OCI-LY7 (cell line): ENCODE measurements at places on chromosomes 11 and 22.

DNA sequence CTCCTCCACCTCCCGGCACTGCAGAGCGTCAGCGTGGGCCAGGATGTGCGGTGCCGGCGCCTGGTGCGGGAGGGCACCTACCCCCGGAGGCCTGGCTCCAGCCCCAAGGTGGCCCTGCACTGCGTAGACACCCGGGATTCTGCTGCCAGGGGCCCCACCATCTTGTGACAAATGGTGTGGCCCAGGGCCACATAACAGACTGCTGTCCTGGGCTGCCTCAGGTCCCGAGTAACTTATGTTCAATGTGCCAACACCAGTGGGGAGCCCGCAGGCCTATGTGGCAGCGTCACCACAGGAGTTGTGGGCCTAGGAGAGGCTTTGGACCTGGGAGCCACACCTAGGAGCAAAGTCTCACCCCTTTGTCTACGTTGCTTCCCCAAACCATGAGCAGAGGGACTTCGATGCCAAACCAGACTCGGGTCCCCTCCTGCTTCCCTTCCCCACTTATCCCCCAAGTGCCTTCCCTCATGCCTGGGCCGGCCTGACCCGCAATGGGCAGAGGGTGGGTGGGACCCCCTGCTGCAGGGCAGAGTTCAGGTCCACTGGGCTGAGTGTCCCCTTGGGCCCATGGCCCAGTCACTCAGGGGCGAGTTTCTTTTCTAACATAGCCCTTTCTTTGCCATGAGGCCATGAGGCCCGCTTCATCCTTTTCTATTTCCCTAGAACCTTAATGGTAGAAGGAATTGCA lies 13.5 kb downstream of the TSKU start:
- DNase-seq = no peak

- DNase-seq = no peak
Observed at GRCh38 chr11:21185959-21186358, 516.6 kb downstream of the NELL1 start.

DNA sequence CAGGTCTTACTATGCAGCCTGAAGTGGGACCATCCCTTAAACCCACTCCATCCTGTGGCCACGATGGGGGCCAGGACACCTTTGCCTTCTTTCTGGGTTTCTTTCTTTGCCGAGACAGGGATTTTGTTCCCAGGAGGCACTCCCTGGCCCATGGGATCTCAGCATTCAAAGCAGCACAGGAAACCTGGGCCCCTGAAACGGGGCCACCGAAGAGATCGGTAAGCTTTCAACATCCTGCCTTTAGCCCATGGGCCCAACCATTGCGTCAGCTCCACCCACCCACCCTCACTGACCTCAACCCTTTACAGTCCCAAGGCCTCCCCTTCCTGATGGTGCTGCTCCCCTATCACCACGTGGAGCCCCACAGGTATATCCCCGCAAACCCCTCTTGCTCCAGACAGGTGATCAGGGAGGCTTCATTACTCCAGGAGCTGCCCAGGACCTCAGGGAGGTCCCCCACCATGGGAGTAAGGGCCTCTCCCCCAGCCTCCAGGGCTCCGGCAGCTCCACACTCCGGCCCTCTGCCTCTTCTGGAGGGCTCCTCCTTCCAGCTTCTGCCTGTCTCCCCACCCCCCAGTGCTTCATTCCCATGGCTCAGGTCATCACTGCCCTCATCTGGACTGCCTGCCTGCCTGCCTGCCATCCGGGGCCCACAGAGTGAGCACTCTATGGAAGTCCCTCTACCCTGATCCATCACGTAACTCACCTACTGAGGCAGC lies 42.0 kb upstream of the TUB start:
- DNase-seq = no peak

DNA sequence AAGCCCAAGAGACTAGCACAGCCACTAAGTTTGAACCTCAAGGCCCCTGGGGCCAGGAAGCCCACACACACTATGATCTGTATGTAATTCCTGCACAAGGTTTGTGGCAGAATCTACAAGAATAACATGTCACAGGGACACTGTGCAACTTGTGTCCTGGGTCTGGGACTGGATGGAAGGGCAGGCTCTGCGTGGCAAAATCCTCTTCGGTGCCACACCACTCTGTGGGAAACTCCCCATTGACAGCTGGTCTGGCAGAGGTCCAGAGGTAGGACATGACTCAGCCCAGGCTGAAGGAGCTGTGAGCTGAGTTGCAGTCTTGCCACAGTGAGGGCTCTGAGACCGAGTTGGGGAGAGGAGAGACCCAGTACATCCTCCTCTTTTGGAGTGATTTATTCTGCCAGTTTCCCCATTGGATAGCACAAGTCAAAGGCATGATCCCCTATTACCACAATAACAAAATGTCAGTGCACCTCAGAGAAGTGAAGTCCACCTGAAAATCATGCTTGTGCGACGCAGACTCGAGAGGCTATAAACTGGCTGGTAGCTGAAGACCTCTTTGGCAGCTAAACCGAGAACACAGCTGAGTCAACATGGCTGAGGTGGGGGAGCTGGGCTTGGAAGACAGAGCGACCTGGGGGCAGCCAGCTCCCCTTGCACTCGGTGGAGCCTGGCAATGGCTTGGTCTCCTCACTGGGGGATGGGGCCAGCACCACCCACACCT lies 23.3 kb upstream of the SERPIND1 start:
- no peak for DNase-seq

DNA sequence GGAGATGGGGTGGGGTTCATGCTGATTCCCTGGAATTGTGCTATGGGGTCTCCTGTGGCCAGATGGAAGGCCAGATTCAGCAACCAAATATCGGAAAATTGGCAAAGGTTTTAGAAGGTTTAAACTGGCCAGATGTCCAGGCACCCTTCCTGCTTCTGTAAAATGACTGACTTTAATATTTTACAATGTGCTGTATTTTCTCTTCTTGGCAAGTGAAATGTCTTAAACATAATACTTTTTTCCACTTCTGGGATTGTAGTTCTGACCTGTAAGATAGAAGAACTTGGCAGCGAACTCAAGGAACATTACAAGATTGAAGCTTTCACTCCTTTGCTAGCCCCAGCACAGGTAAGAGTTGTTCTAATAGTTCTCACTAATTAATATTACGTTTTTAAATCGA lies 17.5 kb downstream of the POLA2 start:
- no peak for DNase-seq

GRCh38 chr11:59992425-59992824 lies 24.6 kb upstream of the OOSP4B start:
- DNase-seq = no peak

DNA sequence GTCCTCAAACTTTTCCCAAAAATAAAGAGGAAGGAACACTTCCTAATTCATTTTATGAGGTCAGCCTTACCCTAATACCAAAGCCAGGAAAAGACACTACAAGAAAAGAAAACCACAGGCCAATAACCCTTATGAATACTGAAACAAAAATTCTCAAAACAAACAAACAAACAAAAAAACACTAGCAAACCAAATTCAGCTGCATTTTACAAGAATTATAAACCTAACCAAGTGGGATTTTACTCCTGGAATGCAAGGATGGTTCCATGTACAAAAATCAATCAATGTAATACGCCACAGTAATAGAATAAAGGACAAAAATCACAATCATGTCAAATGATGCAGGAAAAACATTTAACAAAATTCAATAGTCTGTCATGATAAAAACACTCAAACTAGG lies 13.3 kb downstream of the ARVCF start:
- DNase-seq = no peak

- peak; percentile 73 for DNase-seq
Observed at GRCh38 chr22:23054531-23055257, 15.6 kb upstream of the GNAZ start.

DNA sequence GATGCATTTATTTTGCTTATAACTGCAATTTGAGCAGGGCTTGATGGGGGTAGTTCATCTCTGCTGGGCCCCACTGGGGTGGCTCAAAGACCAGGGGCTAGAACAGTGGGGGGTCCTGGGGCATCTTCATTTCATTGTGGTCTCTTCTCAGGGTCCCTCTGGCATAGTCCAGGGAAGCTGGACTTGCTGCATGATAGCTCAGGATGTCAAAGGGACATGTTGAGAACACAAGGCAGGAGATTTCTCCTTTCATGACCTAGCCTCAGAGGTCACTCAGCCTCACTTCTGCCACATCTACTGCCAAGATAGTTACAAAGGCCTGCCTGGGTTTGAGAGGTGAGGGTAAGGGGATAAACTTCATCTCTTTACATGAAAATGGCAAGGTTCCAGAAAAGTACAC lies 89.5 kb downstream of the CWC15 start:
- no peak for DNase-seq

DNA sequence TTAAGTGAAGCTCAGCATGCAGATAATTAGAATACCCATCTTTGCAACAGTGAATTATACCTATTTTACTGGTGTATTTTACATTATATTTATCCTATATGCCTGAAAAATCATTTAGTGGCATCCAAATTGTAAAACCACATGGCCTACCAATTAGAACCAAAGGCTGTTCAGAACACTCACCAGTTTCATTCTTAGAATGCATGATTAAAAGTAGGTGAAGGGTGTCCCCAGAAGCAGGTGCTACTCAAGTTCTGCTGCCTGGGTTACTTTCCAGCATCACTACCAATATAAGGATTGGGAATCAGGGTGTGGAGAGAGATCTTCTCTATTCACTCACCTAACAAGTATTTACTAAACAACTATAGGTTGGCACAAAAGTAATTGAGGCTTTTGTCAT lies 103.3 kb downstream of the SGSM3 start:
- no peak for DNase-seq

DNA sequence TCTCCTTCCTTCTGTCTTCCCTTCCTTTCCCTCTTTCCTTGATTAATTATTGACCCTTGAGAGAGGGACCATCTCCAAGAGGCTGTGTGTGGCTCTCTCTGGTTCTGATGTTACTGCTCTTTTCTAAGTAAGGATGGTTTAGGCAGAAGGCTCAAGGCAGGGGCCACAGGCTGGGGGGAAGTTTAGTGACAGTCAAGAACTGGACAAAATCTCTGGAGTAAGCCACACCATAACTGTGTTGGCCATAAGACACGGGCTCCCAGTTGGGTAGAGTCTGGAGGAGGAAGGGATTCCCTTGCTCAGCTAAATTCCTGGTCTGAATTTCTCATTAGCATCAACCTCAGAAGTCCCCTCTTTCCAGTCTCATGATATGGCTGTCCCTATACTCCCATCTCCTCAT lies 74.7 kb downstream of the BUD13 start:
- DNase-seq = no peak

GRCh38 chr11:123164732-123165450 lies 30.2 kb downstream of the CLMP start:
- no peak for DNase-seq

DNA sequence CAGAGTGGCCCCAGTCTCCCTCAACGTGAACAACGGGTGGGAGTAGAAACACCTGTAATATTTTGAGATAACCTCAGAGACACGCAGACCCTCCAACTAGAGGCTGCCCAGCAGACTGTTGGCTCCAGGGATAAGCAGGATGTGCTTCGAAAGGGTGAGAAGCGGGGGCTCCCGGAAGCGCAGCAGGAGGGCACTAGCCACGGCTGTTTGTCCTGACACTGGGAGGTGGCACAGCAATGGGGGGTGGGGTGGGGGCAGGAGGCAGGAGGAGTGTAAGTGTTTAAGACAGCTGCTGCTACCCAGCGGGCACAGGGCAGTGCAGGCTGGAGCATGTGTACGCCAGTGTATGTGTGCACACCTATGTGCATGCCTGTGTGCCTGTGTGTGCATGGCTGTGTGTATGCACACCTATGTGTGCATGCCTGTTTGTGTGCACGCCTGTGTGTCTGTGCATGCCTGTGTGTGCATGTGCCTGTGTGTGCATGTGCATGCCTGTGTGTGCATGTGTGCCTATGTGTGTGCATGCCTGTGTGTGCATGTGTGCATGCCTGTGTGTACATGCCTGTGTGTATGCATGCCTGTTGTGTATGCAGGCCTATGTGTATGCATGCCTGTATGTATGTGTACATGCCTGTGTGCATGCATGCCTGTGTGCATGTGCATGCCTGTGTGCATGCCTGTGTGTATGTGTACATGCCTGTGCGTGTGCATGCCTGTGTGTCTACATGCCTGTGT lies 154.7 kb downstream of the SHANK2 start:
- no peak for DNase-seq

GRCh38 chr22:39567135-39567946 lies 3.2 kb upstream of the CACNA1I start:
- peak; percentile 77 for DNase-seq

DNA sequence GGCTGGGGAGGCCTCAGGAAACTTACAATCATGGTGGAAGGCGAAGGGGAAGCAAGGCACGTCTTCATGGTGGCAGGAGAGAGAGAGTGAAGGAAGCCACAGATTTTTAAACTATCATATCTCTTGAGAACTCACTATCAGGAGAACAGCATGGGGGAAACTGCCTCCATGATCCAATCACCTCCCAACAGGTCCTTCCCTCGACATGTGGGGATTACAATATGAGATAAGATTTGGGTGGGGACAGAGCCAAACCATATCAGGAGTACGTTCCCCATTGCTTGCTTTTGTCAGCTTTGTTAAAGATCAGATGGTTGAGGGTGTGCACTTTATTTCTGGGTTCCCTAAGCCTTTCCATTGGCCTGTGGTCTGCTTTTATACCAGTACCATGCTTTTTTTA lies 53.7 kb upstream of the E2F8 start:
- no peak for DNase-seq

GRCh38 chr11:65095974-65096806 lies at the start of gene VPS51:
Gene VPS51 (plus strand): TSS chr11:65096214. CDS start chr11:65096251, 37 bp downstream.
- peak; percentile 94 for DNase-seq

GRCh38 chr11:75174781-75175370 lies 24.0 kb downstream of the SLCO2B1 start:
- DNase-seq = peak; percentile 56

- DNase-seq = no peak
Observed at GRCh38 chr11:92843455-92843854, 126.0 kb upstream of the MTNR1B start.

GRCh38 chr11:63660972-63661371 lies 10.2 kb downstream of the ATL3 start:
- no peak for DNase-seq

GRCh38 chr11:123426789-123427188 lies 3.3 kb upstream of the GRAMD1B start:
- DNase-seq = no peak

GRCh38 chr22:50319503-50319951 lies 7.3 kb downstream of the DENND6B start:
- DNase-seq = no peak

GRCh38 chr11:45901626-45902025 lies 5.4 kb downstream of the FREY1 start:
- no peak for DNase-seq

- DNase-seq = peak; percentile 12
Observed at GRCh38 chr11:3022300-3022967, 30.3 kb upstream of the NAP1L4 start.

DNA sequence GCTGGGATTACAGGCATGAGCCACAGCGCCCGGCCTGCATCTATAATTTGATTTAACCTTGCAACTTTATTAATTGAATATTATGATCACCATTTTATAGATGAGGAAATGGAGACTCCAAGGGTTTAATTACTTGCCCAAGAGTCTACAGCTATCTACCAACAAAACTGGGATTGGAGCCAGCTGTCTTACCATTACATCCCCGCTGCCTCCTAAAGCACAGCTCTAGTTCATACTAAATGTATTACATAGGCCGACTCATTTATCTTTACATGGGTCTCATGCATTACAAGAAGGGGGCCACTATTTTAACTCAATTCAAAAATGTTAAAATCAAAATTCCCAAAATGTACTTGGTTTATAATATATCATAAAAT lies 14.1 kb upstream of the TMA7B start:
- no peak for DNase-seq

GRCh38 chr11:100929377-100929776 lies 200.2 kb downstream of the PGR start:
- no peak for DNase-seq

GRCh38 chr22:33780531-33781136 lies 139.6 kb downstream of the LARGE1 start:
- DNase-seq = no peak

GRCh38 chr11:98565311-98565710 lies 455.4 kb upstream of the CNTN5 start:
- no peak for DNase-seq
